ENCODE measurements at places on chromosomes 7 and 10.

- DNase-seq, result no peak
Measured at GRCh38 chr7:29449569-29450260, 113.9 kb upstream of the PRR15 start.

GRCh38 chr10:76743169-76743568 is 894.4 kb downstream of the KCNMA1 start:
- DNase-seq, result no peak

DNA sequence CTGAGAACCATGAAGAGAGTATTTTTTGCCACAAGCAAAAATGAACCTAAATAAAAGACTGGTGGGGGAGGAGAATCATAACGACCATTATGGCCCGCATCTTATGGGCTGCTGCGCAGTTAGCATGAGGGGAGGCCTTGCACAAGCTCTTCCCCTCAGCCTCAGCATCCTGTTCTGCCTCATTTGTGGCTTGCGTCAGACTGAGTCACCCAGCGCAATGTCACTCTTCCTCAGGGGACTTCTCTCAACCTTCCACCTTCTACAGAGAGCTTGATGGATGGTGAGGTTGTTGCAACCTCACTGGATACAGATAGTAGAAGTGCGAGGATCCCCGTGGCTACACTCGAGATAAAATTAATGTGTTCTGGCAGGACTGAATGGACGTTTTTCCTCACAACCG is 16.8 kb upstream of the GPR15LG start:
- DNase-seq, result peak; percentile 72

- peak; percentile 81 for DNase-seq
Measured at GRCh38 chr10:114499630-114500190, 95.4 kb upstream of the AFAP1L2 start.

DNA sequence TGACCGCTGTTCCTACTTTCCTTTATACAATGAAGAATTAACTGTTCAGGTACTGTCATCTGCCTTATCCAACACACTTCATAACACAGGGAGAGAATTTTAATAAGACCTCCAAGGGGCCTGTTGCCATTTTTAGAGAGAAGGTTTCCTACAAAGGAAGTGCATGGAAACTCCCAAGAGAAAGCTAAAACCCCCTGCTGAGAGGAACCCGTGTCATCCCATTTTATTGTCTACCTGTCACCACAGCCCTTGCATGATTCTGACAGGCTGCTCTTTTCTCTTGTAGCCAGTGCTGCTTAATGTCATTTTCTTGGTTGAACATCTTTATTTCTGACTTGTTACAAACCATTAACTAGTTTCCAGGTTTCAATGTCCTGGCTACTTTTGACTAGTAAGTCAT is 98.4 kb downstream of the SNX10 start:
- no peak for DNase-seq

DNA sequence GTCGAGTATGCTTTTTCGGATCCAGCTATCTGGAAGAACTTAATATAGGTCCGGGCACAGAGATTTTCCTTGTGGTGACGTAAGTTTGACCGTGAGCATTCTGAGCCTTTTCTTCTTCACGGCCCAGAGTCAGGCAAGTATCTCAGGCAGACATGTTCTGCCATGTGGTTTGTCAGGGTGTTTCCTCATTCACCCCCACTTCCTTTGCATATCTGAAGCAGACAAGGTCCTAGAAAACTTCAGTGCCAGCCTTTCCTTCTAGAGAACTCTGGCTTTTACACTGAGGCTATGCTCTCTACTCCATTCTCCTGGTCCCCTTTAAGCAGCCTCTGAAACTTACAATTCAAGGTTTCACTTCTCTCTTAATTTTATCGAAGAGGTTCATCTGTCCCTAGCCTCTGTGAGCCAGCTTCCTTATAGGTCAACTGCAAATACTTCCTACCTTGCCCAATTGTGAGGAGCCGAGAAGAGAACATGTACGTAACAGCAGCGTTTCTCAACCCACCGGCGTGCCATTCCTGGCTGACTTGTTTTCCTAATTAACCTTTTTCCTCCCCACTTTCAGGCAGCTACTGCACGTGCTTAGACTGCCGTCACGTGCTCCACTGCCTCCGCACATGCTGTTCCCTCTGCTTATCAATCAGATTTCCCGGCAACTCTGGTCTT is 47.3 kb downstream of the CDCA7L start:
- DNase-seq, result no peak

- DNase-seq, result no peak
Measured at GRCh38 chr7:117019786-117020590, 66.7 kb downstream of the ST7 start.

Data from activated CD8-positive, alpha-beta memory T cell treated with anti-CD3 and anti-CD28 coated beads for 24 hours (primary cell).